ENCODE measurements at places on chromosomes 4 and X. TPM values are rescaled to one million over a fixed set of nuclear protein-coding genes. Genes with fewer than 3 reads are reported as not detected.

- DNase-seq = no peak
Measured at GRCh38 chr4:74104145-74104544, 5.2 kb upstream of the CXCL2 start.

DNA sequence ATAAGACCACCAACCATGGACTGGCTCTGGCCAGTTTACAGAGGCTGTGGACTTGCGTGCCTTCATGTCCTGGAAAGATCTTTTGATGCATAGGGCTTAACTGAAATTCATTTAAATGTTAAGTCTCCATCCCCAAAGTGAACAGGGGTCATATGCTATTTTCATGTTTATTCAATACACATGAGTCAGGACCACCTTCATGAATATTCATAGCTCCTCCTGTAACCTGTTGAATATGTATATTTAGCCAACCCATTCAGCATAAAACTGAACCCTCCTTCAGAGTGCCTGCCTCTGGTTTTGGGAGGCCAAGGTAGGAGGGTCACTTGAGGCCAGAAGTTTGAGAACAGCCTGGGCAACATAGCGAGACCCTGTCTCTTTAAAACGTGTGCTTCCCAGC is 7.1 kb downstream of the CTPS2 start:
- DNase-seq = no peak

DNA sequence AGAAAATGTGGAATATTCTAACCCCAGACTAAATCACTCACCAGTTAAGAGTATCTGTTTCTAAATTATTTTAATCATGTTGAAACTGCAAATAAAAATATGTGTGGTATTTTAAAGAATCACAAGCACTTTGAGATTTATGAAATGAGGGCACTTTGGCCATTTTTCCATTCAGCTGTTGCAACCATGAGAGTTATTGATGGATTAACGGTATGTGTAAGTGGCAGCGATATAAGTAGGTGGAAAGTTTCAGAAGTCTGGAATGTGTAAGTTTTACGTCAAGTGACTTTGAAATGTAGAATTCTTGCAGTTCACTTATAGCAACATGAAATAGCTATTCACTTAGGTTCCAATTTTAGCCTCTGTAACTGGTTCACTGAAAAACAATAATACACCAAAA is 905.1 kb upstream of the SLIT2 start:
- no peak for DNase-seq

DNA sequence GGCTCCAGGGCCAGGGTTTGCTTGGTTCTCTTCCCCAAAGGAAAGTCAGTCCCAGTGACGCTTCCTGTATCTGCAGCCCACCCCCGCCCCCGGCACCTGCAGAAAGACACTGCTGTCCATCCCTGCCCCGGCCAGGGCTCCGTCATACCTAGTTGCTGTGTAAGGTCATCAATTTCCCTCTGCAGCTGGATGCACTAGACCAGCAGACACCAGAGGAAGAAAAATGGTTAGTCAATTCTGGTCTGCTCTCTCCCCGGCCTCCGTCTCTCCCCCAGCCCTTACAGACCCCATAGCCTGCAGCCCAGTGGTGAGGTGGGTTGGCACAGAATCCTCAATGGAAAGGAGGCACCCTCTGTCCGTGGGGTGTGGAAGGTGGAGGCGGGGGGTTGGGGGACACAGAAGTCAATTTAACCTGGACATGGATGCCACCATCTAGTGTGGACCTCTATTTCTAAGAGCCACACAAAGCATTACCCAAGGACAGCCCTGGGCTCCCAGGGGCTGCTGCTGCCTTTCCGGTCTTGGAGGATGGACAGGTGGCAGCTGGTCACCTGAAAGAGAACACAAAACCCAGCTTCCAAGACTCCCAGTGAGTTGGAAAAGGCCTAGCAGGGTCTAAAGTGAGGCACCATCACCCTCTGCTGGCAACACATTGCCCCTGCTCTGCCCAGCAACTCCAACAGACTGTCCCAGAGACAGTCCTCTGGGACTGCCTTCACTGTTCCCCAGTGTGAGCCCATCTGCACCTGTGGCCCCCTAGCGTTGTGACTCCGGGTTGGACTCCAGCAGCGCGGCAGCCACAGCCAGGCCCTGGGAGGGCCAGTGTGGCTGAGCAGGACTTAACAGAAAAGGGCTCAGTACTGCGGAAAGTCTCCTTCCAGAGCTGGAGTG is 40.2 kb upstream of the NHSL2 start:
- no peak for DNase-seq

GRCh38 chr4:133483600-133484246 is 334.6 kb downstream of the PCDH10 start:
- peak; percentile 12 for DNase-seq

GRCh38 chrX:115260330-115260729 is 26.4 kb upstream of the LRCH2 start:
- DNase-seq = peak; percentile 17

- DNase-seq = no peak
Measured at GRCh38 chr4:16721613-16722291, 176.7 kb downstream of the LDB2 start.

DNA sequence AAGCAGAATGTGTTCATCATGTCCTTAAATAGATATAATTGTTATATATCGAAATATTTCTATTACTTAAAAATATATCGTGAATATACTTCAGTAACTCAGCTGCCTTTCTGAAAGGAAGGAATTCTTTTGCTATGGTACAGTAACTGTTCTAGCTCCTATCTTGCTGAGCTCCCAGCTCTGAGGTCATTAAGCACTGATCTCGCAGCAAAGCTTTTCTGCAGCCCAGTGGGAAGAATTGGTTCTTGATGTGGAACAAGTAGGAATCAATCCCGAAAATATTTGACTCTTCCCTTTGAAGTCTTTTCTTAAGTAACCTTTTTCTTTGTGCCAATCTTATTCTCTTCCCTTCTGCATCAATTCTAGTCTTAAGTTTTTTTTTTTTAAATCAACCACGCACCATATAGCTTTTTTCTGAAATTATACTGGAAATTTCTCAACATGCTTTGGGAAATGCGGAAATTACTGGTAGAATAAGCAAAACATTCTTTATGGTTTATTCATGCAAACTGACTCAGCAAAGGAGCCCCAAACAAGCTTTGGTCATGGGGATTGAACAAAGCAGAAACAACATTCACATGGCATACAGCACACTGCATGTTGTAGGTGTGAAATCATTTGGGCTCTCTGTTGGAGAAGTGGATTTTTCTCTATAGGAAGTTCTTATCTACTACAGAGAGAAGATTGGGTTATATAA is 428.9 kb upstream of the GNPDA2 start:
- peak; percentile 1 for DNase-seq

GRCh38 chr4:63275491-63275890 is 1133.8 kb downstream of the TECRL start:
- DNase-seq = no peak

DNA sequence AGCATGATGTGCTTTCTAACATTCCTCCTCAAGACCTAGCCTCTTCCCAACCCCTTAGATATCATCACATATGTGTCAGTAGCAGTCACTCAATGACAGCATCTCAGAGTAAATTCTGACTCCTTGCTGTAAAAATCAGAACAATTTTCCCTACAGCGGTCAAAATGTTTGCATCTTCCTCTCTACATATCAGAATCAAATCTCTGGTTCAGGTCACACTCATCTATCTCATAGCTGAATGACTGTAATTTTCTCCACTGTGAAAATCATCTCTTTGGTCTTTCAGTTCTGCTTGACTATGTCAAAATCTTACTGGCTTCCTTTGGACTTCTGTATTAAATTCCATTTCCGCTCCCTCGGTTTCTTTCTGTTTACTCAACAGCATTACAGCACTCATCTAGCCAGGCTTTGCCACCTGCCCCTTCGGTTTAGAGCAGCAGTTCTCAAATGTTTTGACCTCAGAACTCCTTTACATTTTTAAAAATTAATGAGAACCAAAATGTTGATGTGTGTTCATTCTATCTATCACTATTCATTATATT is 57.3 kb downstream of the AGA start:
- no peak for DNase-seq

- DNase-seq = no peak
Measured at GRCh38 chr4:18197467-18197866, 175.9 kb upstream of the LCORL start.

DNA sequence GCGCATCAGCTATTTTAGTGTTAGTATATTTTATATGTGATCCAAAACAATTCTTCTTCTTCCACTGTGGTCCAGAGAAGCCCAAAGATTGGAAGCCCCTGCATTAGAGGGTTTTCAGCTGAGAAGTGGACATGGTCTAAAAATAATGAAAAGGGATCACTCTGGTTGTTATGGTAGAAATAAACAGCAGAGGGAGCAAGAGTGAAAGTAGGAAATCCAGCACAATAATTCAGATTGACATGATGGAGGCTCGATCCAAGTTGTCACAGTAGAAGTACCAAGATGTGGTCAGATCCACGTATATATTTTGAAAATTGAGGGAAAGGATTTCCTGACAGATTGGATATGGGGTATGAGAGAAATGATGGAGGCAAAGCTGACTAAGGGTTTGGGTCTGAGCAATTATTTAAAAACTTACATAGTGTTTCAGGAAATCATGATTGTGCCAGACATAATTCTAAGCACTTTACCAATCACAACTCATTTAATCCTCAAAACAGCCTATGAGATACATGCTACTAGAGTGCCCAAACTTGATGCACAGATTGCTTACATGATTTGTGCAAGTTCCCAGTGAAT is 17.0 kb upstream of the TMEM144 start:
- peak; percentile 52 for DNase-seq

DNA sequence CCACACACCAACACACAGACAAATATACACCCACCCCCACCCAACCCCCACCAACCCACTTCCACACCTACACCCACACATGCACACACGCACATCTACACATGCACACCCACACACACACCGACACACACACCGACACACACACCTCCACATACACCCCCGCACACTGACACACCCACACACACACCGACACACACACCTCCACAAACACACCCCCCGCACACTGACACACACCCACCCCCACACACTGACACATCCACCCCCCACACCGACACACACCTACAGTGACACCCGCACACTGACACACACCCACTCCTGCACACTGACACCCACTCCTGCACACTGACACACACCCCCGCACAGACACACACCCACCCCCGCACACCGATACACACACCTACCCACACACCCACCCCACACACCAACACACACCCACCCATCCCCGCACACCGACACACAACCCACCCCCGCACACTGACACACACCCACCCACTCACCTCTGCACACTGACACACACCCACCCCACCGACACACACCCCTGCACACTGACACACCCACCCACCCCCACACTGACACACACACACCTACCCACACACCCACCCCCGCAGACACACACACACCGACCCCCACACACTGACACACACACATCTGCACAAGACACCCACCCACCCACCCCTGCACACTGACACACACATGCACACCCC is 31.1 kb downstream of the FGFRL1 start:
- DNase-seq = no peak

- no peak for DNase-seq
Measured at GRCh38 chr4:139633195-139633594, 32.4 kb upstream of the MGST2 start.

DNA sequence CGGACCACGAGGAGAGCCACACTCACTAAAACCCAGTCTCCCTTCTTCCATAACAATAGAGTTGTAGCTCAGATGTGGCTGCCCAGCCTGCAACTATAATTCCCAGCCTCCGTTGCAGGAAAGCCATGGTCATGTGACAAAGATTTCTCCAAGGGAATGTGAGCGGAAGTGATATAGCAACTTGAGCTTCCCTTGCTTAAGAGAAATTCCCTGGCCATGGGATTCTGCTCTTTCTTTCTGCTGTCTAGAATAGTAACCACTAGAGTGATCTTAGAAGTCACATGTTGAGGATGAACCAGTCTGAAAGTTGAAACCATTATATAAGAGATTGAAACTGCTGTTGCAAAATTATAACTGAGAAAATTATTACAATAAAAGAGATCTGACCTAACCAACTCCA is 86.4 kb upstream of the MED14 start:
- no peak for DNase-seq

DNA sequence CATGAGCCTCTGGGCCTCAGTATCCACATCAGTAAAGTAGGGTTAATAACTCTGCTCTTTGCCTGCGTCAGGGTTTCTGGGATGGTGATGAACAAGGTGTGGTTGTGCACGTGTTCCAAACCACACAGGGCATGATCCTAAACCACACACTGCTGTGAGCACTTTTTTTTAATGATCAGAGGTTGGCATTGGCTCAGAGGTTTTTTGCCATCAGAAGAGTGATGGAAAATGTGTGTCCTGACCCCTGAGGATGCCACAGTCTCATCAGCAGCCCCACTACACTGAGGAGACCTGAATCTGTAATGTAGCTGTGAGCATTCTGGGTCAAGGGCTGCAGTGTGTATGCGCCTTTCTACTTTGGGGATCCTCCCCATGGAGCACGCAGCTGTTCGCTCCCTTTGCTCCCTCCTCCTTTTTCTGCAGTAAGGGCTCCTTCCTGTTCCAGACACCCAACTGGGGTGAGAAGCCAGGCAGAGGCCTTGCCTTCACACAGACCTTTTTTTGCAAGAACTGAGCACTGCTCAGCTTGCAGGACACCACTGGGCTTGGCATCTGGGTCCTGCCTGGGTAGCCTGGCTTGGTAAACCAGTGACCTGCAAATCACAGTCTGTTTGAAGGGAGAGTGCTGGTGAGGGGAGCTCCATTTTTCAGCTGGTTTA is 87.5 kb downstream of the MAMLD1 start:
- DNase-seq = peak; percentile 5

DNA sequence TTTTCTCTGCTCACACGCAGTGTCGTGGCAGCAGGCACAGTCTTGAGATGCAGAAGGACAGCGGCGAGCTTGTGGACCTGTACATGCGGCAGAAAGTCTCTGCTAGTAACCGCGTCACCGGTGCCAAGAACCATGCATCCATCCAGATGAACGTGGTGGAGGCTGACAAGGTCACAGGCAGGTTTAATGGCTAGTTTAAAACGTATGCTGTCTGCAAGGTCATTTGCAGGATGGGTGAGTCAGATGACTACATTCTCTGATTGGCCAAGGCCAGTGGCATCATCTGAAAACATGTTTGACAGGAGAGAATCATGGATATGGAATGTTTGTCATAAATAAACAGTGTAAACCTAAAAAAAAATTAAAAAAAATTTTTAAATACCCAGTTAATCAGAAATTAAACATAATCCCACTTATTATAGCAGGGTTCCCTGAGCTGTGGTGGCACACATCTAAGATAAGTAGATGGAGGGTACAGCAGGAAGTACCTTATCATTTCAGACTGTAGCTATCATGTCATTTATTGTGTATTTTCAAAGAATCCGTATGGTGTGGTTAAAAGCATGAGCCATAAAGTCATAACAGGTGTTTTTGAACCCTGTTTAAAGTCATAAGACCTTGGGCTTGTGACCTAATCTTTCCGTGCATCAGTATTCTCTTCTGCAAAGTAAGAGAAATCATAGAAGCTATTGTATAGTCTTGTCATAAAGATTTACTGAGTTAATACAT is 7.5 kb upstream of the BMP2K start:
- DNase-seq = peak; percentile 76

GRCh38 chr4:174037631-174038030 is 245.8 kb downstream of the FBXO8 start:
- no peak for DNase-seq

The EDA2R gene
- total RNA-seq = 5.3 TPM

The AMBN gene
- total RNA-seq = not detected

The C4orf51 gene
- not detected for total RNA-seq

The SLIT2 gene
- total RNA-seq = 0.79 TPM

The PCDH11X gene
- total RNA-seq = not detected

The WNK3 gene
- total RNA-seq = 0.51 TPM

The TEC gene
- 2.8 TPM for total RNA-seq

Measured in bronchial epithelial cell (primary cell).